ENCODE measurements at places on chromosomes 1 and 21. TPM values are rescaled to one million over a fixed set of nuclear protein-coding genes. Genes with fewer than 3 reads are reported as not detected.

The BACE2 gene
- polyA plus RNA-seq: 69.5 TPM

The S100B gene
- polyA plus RNA-seq: not detected

The DNALI1 gene
- 2.1 TPM for polyA plus RNA-seq

The NPR1 gene
- polyA plus RNA-seq: 0.19 TPM

The NCF2 gene
- 0.28 TPM for polyA plus RNA-seq

The GPR52 gene
- polyA plus RNA-seq: not detected

The PLA2G4A gene
- 1.5 TPM for polyA plus RNA-seq

The RAB7B gene
- 7.7 TPM for polyA plus RNA-seq

The MIXL1 gene
- not detected for polyA plus RNA-seq

The PPIAL4G gene
- not detected for polyA plus RNA-seq

The SYT14 gene
- polyA plus RNA-seq: 0.44 TPM

The PRR9 gene
- 0.30 TPM for polyA plus RNA-seq

The MSH4 gene
- polyA plus RNA-seq: not detected

The ARHGEF16 gene
- not detected for polyA plus RNA-seq

The FYB2 gene
- polyA plus RNA-seq: not detected

The MYOM3 gene
- polyA plus RNA-seq: 0.76 TPM

The CELA2A gene
- polyA plus RNA-seq: not detected

The TMPRSS3 gene
- polyA plus RNA-seq: not detected

The RAB4A gene
- 52.9 TPM for polyA plus RNA-seq

The SPRR2B gene
- not detected for polyA plus RNA-seq

The MMEL1 gene
- polyA plus RNA-seq: not detected

The PHLDA3 gene
- polyA plus RNA-seq: 112 TPM

The ERRFI1 gene
- polyA plus RNA-seq: 31.3 TPM
